ENCODE measurements at places on chromosomes 6 and 20.

DNA sequence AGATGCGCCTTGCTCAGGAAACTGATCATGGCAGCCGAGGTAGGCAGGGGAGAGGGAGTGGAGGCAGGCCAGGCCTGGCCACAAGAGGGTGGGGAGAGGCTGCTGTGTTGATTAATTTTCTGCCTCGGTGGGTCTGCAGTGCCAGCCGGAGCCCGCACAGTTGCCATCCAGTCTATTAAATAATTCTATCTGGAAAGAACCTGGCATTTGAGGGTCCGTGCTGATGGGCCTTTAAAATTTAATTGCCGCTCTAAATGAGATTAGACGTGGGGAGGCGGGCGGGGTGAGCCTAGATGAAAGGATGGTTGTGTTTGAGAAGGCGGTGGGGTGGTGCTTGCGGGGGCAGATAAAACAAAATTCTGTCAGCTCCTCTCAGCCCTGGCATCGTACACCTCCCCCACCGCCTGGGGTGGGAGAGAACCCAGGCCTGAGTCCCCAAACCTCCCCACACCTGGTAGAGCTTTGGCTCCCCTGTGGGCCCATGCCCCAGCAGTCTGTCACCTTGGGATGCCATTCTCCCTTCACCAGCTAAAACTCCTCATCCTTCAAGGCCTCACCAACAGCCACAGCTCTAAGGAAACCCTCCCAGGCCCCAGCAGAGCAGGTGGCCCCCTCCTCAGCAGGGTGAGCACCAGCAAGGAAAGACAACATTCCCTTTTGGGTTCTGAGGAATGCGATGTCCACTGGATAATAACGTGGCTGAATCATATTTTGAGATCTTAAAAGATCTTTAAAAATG lies 167.3 kb downstream of the GRM4 start:
- DNase-seq = no peak

DNA sequence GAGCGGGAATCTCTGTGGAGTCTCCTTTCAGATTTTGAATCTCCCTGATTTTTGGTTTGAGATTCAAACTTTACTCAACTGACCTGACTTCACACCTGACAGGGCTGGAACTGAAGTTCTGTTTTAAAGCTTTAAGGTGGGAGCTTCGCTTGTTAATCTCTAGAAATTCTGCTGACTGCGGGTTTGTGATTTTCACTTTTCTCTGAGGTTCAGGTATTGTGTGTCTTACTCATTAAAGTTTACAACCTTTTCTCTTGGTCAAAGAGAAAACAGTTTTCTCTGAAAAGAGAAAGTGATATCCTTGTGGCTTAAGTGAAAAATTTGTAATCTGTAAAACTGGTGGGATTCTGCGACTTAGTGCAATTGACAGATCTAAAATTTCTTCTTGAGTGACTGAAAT lies 20.7 kb upstream of the IGF2R start:
- DNase-seq = no peak

DNA sequence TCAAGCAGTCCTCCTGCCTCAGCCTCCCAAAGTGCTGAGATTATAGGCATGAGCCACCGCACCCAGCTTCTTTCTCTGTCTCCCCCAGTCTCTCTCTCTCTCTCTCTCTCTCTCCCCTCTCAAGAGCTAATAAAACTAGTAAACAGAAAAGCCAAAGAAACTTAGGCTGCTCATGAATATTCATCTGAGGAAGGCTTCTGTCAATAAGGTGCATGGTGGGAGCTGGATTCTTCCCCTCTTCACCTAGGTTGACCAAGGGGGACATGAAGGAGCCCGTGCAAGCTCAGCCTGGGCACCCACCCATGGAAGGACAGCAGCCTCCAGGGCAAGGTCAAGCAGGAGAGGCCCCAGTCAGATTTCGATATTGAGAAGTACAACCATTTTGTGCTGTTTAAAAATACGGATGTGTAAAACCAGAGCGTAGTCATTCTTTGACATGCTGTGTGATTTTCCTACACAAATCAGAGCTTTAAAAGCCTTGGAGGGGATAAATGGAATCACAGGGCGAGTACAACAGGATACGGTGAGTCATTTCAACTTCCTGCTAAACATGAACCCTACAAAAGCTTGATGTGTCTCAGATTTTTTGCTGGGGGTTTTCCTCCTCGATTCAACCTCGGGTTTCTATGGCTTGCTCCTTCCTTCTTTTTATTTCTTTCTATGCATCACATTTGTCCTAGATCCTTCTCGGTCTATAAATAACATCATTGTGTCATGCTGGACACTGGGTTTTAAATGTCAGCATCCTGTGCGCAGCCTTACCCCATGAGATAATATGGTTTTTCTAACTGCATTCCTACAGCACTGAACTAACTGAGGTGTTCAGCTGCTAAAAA lies 368.9 kb upstream of the JARID2 start:
- peak; percentile 90 for DNase-seq

GRCh38 chr20:11219192-11219591 lies 545.4 kb upstream of the JAG1 start:
- no peak for DNase-seq

DNA sequence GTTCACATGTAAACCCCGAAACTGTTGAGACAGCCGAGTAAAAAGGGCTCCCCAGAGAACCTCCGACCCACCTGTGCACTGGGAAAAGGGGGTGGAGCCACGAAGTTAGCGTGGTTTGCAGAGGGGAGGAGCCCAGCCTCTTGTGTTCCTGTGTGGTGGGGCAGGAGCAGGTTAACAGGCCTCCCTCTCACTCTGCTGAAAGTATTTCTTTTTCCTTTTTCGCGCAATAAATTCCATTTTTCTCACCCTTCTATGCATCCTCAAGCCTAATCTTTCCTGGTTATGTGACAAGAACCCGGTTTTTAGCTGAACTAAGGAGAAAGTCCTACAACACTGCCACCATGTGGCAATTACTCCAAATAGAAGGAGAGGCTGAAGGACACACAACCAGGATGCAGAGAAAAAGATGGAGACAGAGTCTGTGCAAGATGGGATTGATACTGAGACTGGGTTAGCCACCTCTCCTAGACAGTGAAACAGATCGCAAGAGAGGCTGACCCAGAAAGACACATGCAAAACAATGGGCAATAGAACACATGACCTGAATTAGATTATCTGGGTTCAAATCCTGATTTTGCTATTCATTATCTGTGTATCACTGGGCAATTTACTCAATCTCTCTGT lies 168.7 kb upstream of the PRSS16 start:
- DNase-seq = peak; percentile 61

DNA sequence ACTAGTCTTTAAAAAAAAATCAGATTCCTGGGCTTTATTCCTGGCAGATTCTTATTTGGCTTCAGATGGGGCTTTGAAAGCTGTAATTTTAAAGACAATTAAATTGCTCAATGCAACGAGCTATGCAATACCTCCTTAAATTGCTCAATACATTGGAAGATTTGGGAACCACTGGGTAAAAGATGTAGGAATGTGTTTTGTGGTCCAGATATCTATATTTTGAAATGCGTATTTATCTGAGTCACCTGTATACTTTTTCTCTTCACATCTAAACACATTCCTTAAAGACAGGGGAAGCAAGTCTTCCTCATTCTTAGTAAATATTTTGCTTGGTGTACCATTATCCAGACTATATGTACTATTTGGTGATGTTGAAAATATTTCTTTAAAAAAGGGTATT lies 29.6 kb upstream of the MAP7 start:
- DNase-seq = peak; percentile 35

- no peak for DNase-seq
Observed at GRCh38 chr6:17480476-17480875, 87.1 kb downstream of the CAP2 start.

DNA sequence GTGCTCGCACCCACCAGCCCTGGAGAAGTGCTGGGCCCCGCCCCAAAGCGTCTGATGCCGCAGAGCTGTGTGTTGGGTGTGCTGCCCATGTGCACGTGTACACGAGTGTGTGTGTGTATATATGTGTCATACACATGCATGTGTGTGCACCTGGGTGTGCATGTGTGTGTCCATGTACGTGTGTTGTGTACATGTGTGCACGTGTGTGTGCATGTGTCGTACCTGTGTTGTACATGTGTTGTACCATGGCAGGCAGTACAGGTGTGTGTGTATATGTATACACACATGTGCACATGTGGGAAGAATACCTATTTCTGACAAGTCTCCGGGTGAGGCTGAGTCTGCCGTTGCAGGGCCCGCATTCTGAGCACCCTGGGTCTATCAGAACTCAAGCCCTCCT lies 6.2 kb upstream of the MRGBP start:
- DNase-seq = no peak

- no peak for DNase-seq
Observed at GRCh38 chr6:15441981-15442380, 196.1 kb downstream of the JARID2 start.

DNA sequence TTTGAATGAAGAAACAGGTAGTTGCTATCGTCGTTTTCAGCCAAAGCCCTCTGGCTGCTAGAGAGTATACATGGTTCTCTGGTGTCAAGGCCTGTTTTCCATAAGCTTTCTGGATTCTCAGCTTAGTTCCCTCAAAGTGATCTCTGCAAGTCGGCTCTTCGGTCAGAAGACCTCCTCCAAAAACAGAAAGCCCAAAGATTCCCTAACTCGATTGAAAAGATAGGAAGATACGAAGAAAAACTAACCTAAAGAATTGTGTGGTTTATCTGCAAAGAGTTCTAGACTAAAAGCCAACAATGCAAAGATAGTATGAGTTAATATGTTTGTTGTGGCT lies 545 bp upstream of the ASCC3 start:
- no peak for DNase-seq
